HepG2 (cell line): ENCODE measurements at places on chromosomes 2 and 18. TPM values are rescaled to one million over a fixed set of nuclear protein-coding genes. Genes with fewer than 3 reads are reported as not detected.
A peak's percentile ranks its signal among the peaks of the same experiment; 100 is the strongest.

NEU2 gene
- total RNA-seq, result not detected in 2 replicates

WNT10A gene
- not detected in 2 replicates for total RNA-seq

LGALSL gene
- 15.4 and 22.6 TPM in 2 replicates for total RNA-seq

FBXO41 gene
- total RNA-seq, result 3.0 and 4.2 TPM in 2 replicates

SERPINB13 gene
- total RNA-seq, result not detected in 2 replicates

DNA sequence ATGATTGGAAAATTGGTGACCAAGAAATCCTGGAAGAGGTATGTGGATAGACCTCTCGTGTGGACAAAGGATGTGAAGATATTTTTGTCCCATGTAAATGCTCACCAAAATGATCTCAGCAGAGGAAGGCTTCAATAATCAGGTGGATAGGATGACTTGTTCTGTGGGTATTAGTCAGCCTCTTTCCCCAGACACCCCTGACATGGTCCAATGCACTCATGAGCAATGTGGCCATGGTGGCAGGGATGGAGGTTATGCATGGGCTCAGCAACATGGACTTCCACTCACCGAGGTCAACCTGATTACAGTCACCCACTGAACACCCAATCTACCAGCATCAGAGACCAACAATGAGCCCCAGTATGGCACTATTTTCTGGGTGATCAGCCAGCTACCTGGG lies 20.2 kb downstream of the CHRNA1 start:
- no peaks in the 10 kb centered on the region for H3K36me3 ChIP-seq
- DNase-seq, result no peak
- no peak overlapping the region for H3K4me3 ChIP-seq
- H3K27me3 ChIP-seq, result peaks cover 27% of the 10 kb centered on the region
- H3K4me1 ChIP-seq, result no peaks in the 10 kb centered on the region

DNA sequence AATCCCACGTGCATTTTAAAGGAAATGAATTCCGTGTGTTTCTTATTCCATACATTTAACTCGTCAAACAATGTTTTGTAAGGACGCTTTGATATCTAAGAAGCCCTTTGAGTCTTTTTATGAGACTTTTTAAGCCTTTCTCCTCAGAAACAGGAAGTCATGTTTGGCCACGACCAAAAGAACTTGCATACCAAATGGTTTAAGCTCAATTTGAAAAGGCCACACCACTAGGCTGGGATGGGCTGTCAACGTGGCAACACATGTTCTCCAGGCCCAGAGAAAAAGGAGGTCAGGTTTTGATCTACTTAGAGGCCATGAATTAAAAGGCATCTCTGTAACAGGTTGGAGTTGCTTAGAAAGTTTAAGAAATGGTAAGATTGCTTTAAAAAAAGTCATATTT lies 441.8 kb downstream of the CMPK2 start:
- H3K27me3 ChIP-seq, result no peaks in the 10 kb centered on the region
- H3K4me1 ChIP-seq, result no peaks in the 10 kb centered on the region
- no peak for DNase-seq
- no peaks in the 10 kb centered on the region for H3K36me3 ChIP-seq
- no peak overlapping the region for H3K27ac ChIP-seq

DNA sequence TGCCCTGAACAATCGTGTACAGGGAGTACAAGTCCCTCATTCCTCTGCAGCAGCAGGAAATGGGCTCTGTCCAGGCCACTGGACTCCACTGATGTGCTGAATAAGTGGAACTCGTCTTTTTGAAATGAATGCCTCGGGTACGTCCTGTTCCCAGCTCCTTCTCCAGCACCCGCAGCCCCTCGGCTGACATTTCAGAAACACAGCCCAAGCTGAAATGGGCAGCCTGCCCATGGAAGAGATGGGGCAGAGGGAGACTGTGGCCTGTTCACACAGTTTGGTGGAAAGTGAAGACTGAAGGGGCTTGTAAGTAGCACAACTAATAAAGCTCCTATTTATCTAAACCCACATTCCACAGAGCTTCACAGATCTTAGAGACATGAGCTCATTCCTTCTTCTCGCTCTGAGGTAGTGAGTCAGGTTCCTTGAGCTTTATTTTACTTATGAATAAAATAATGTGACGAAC lies 498.6 kb downstream of the TXNL1 start:
- H3K4me1 ChIP-seq, result no peaks in the 10 kb centered on the region
- no peaks in the 10 kb centered on the region for H3K27me3 ChIP-seq
- no peak for DNase-seq
- no peaks in the 10 kb centered on the region for H3K36me3 ChIP-seq

GRCh38 chr2:9310377-9310776 lies 103.8 kb downstream of the ASAP2 start:
- no peaks in the 10 kb centered on the region for H3K36me3 ChIP-seq
- no peaks in the 10 kb centered on the region for H3K27me3 ChIP-seq
- H3K4me1 ChIP-seq, result peaks cover 11% of the 10 kb centered on the region
- no peak overlapping the region for H3K27ac ChIP-seq
- no peak for DNase-seq

- no peaks in the 10 kb centered on the region for H3K27me3 ChIP-seq
- no peak overlapping the region for H3K27ac ChIP-seq
- no peaks in the 10 kb centered on the region for H3K36me3 ChIP-seq
Measured at GRCh38 chr18:55119434-55119833, 160.2 kb upstream of the CCDC68 start.

DNA sequence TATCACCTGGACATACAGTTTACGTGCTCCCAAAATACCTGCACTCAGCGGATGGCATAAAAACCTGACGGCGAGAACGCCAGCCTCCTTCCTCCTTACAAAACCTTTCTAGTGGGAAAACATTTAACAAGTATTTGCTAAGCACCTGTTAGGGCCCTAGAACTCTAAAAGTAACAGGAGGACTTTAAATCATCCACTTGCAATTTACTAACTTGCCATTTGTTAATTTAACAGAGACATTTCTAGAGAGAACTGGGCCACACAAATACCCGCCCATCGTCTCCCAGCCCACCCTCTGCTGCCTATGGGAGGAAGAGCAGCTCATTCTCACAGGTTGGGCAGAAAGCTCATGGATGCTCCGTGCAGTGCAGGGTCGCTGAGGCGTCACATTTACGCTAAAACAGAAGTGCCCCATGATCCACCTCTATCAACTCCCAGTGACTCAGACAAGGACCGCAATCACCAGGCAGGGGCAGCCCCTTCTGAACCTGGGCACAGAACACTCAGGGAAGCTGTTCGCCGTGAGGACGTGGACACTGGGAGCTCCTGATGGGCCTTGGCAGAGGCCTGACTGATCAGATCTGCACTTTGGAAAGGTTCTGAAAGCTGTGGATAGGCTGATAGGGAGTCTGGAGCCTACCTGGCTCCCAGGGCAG lies 106.9 kb downstream of the HDAC4 start:
- H3K36me3 ChIP-seq, result no peaks in the 10 kb centered on the region
- no peak overlapping the region for H3K4me3 ChIP-seq
- no peak overlapping the region for H3K27ac ChIP-seq
- H3K4me1 ChIP-seq, result peaks cover 57% of the 10 kb centered on the region
- no peaks in the 10 kb centered on the region for H3K27me3 ChIP-seq
- no peak for DNase-seq

DNA sequence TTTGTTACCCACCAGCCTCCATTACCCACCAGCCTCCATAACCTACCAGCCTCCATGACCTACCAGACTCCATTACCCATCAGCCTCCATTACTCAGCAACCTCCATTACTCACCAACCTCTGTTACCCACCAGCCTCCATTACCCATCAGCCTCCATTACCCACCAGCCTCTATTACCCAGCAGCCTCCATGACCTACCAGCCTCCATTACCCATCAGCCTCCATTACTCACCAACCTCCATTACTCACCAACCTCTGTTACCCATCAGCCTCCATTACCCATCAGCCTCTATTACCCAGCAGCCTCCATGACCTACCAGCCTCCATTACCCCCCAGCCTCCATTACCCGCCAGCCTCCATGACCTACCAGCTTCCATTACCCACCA lies 133.3 kb upstream of the HS6ST1 start:
- no peaks in the 10 kb centered on the region; the same call in 1 of the 2 replicates for H3K27me3 ChIP-seq
- H3K36me3 ChIP-seq, result no peaks in the 10 kb centered on the region
- H3K4me3 ChIP-seq, result no peak overlapping the region
- H3K27ac ChIP-seq, result no peak overlapping the region
- H3K4me1 ChIP-seq, result no peaks in the 10 kb centered on the region
- DNase-seq, result no peak

DNA sequence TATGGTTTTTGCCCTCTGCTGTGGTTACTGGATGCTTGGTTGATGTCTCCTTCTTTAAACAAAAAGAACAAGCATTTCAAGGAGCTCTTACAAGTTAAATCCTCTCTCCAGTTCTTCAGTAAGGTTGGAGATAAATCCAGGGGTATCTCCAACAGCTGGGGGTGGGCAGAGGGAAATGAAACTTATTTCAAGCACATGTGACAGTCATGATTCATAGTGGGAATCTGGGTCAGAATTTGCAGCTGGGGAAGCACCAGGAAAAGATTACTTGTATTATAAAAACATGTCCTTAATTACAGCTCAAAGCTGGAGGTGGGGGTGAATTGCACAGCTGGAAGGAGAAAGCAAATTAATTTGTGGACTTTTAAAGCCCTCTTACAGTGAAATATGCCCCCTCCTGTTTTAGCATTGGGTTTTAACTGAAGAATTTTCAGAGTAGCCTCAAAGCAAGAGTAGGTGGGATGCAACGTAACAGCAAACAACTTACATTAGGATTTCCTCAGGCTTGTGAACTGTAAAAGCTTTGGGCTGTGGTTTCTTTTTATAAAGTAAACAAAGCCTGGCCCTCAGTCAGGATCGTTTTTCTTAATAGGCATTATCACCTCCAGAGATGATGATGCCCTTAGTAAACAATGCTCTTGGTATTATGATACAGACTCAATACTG lies 596.4 kb downstream of the NYAP2 start:
- DNase-seq, result no peak
- no peak overlapping the region for H3K27ac ChIP-seq
- H3K36me3 ChIP-seq, result no peaks in the 10 kb centered on the region
- H3K4me1 ChIP-seq, result no peaks in the 10 kb centered on the region
- no peak overlapping the region for H3K4me3 ChIP-seq
- no peaks in the 10 kb centered on the region for H3K27me3 ChIP-seq

DNA sequence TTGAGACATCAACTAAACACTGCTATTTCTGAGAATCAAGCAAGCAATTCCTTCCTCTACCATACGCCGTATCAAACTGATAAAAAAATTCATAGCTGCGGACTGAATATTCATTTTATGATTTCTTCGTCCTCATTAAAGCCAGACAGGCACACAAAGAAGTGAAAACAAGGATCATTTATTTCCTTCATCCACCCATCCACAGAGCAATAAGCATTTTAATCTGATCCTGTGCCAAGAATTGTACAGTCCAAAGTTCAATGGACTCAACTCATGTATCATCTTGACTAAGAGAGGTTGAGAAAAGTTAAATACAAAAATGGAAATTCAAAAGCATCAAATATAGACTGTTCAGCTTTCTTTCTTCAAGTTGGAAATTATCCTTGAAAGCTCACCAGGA lies 19.7 kb upstream of the SNTG2 start:
- no peak overlapping the region for H3K27ac ChIP-seq
- H3K36me3 ChIP-seq, result no peaks in the 10 kb centered on the region
- H3K4me1 ChIP-seq, result no peaks in the 10 kb centered on the region
- no peak overlapping the region for H3K4me3 ChIP-seq

- H3K4me1 ChIP-seq, result no peaks in the 10 kb centered on the region
- no peak overlapping the region for H3K4me3 ChIP-seq
- H3K27ac ChIP-seq, result no peak overlapping the region
- DNase-seq, result no peak
- H3K27me3 ChIP-seq, result no peaks in the 10 kb centered on the region; the same call in 1 of the 2 replicates
- H3K36me3 ChIP-seq, result no peaks in the 10 kb centered on the region
Measured at GRCh38 chr18:2310886-2311285, 260.4 kb downstream of the METTL4 start.

DNA sequence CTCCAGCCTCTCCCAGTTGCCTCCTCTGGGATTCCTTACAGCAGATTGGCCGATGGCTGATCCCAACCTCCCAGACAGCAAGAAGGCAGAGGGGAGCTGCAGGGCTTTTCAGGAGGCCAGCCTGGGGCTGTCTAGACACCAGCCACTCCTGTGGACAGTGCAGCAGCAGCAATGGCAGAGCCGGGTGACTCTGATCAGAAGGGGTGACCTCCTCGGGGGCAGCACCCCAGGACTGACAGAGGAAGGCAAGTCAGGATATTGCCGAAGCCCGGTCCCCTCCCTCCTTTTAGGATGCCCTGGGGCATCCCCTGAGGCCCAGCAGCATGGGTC lies 84.5 kb downstream of the INHBB start:
- peaks cover 87% of the 10 kb centered on the region for H3K27me3 ChIP-seq
- no peak overlapping the region for H3K27ac ChIP-seq
- no peak overlapping the region for H3K4me3 ChIP-seq
- DNase-seq, result no peak
- no peaks in the 10 kb centered on the region for H3K36me3 ChIP-seq

GRCh38 chr18:47448956-47449355 lies 197.5 kb upstream of the SKOR2 start:
- no peaks in the 10 kb centered on the region for H3K36me3 ChIP-seq
- DNase-seq, result no peak
- H3K27me3 ChIP-seq, result peaks cover 4% of the 10 kb centered on the region; the same call in 1 of the 3 replicates
- no peaks in the 10 kb centered on the region for H3K4me1 ChIP-seq

DNA sequence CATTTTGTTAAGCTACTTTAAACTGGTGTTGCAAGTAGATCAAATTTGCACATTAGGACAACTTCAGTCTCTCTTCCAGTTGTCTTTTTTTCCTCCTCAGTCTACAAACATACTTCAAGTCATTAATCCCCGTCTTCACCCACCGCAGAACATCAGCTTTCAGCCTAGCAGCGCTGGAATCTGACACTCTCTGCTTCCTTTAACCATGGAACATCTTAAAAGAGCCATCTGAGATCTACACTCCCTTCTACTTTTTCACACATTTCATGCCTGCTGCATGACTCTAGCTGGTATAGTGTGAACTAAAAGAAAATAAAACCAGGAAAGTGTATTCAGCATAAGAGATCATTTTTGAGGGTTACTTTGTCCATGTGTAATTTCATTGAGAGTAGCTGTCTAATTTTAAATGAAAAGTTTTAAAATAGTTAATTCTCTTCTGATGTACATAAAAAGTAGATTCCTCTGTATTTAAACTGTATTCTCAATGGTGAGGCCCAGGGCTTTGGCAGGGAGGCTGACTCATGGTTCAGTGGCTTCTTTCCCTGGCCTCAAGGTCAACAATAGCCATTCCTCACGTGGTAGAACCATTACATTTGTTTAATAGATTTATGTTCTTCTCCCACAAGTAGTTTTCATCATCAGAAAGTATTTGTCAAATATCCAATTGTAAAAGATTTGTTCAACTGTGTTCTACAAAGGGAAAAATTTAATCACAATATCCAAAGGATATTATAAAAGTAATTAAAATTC lies 16.5 kb downstream of the SGPP2 start:
- peak; percentile 22 for DNase-seq
- no peak overlapping the region for H3K4me3 ChIP-seq
- H3K27ac ChIP-seq, result no peak overlapping the region
- no peaks in the 10 kb centered on the region for H3K4me1 ChIP-seq
- H3K27me3 ChIP-seq, result 0 out of 2 replicates have a peak, but pooled peaks cover 2% of the 10 kb centered on the region

- H3K27ac ChIP-seq, result no peak overlapping the region
- H3K4me1 ChIP-seq, result no peaks in the 10 kb centered on the region
- no peaks in the 10 kb centered on the region for H3K27me3 ChIP-seq
- DNase-seq, result no peak
Measured at GRCh38 chr2:55899881-55900280, 23.7 kb downstream of the EFEMP1 start.

- DNase-seq, result no peak
- H3K36me3 ChIP-seq, result no peaks in the 10 kb centered on the region
- no peaks in the 10 kb centered on the region for H3K4me1 ChIP-seq
- no peaks in the 10 kb centered on the region for H3K27me3 ChIP-seq
Measured at GRCh38 chr2:160242893-160243564, 43.0 kb upstream of the ITGB6 start.

GRCh38 chr2:199602896-199603717 lies 145.4 kb upstream of the SATB2 start:
- no peak overlapping the region for H3K27ac ChIP-seq
- H3K4me1 ChIP-seq, result no peaks in the 10 kb centered on the region
- no peak for DNase-seq
- no peaks in the 10 kb centered on the region for H3K36me3 ChIP-seq
